ENCODE measurements at places on chromosomes 2 and 18. TPM values are rescaled to one million over a fixed set of nuclear protein-coding genes. Genes with fewer than 3 reads are reported as not detected.

DNA sequence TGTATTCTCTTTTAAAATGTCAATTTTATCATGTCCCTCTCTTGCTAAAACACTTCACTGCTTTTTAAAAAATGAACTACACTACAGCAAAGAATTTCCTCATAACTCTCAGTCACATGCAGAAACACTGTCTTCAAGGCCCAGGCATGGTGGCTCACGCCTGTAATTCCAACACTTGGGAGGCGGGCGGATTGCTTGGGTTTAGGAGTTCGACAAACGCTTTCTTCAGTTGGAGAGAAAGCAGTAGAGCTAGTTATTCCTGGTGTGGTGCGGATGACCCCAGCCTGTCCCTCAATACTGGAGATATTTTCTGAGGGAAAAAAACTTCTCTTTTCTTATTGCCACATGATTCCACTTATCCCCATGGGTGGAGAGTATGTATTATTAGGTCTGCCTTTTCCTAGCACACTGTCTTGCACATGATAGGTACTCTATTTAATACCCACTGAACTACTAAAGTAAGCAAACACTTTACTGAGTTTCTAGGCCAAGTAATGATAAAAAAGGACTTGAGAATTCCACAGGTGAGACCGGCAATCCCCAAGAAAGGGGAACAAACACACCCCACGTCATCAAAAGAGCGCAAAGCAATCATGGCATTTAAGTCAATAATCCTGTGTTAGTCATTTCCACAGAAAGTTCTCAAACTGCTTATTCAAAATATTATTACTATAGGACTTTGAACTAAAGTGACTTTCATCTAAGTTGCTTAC, 77.1 kb downstream of the SPIRE1 start:
- DNase-seq, result peak; percentile 17

GRCh38 chr18:79520478-79521390, 125.0 kb downstream of the NFATC1 start:
- DNase-seq, result no peak

The HOXD1 gene
- not detected for total RNA-seq

GRCh38 chr2:118112771-118113334, 24.6 kb downstream of the INSIG2 start:
- DNase-seq, result peak; percentile 99

DNA sequence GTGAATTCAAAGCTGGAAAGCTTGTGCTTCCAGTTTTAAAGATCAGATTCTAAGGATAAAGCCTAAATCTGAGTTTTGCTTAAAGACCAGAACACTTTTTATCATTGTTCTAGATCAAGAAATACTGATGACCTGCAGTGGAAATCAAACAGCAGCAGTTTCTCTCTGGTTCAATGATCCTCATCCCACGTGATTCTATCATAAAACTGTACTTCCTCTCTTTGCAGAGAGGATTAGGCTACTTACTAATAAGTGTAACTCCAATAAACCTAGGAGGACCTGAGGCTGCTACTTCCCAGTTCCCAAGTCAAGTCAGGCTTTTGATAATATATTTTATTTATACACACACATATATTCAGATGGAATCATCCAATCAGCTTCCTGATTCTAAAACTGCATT, 81.9 kb downstream of the TCF4 start:
- no peak for DNase-seq

The MLPH gene
- 14.7 TPM for total RNA-seq

The NEU2 gene
- total RNA-seq, result not detected

- no peak for DNase-seq
Measured at GRCh38 chr2:229340086-229340760, 69.1 kb upstream of the PID1 start.

DNA sequence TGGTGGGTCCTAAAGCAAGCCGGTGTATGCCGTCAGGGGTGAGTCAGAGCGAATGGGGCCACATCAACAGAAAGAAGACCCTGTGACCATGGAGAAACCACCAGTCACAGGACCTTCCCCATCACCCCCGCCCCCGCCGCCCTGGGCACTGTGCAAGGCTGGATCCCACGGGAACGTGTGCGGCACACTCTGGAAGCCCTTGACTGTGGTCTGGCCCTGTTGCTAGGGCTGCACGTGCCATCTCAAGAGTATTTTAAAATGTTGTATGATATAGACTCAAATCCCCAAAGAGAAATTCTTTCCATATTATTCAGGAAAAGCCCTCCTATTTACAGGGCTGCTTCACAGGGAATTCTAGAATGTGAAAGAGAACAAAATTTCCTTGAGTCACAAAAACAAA, 174.8 kb downstream of the BCL2 start:
- DNase-seq, result no peak

- DNase-seq, result no peak
Measured at GRCh38 chr2:84846741-84847142, 34.1 kb downstream of the TRABD2A start.

The LINC00305 gene
- total RNA-seq, result not detected

- DNase-seq, result no peak
Measured at GRCh38 chr2:132991471-132992045, 321.6 kb upstream of the LYPD1 start.

- no peak for DNase-seq
Measured at GRCh38 chr2:15010346-15010745, 377.8 kb downstream of the LRATD1 start.

GRCh38 chr2:160509016-160509415, 15.4 kb upstream of the RBMS1 start:
- DNase-seq, result no peak

DNA sequence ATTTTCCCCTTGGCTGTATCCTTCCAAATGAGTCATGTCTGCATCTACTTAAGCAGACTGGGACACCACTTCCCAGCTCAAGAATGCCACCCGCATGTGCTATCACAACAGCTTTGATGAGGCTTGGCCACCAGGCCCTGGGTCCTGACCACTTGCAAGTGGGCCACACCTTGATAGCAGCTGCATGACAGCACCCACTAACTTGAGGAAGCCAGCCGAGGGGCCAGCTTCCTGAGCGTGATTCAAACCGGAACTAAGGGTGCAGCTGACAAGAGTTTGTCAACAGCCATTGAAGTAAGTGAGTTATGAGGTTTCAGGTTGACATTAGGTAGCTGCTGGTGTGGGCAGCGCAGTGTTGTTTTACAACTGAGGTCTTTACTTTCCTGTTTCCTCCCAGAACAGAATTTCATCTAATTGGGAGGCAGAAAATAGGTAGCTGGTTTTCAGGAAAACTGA, 54.4 kb downstream of the EPHA4 start:
- DNase-seq, result peak; percentile 60

DNA sequence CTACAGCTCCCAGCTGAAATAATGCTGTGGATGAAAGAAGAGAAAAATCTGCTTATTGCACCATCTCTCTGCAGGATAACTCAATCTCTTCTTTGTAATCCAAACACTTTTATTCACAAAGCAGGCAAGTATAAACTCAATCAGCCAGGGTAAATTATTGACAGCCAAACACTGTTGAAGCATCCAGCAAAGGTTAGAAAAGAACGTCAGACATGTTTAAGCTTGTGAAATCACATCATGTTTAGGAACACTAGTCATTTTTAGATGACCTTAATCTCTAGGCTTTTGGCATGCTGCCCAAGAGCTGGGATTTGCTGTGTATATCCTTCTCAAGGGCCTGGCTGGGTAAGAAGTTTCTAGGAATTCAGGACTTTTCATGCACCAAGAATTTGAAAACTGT, 1148.1 kb upstream of the FANCL start:
- peak; percentile 98 for DNase-seq

DNA sequence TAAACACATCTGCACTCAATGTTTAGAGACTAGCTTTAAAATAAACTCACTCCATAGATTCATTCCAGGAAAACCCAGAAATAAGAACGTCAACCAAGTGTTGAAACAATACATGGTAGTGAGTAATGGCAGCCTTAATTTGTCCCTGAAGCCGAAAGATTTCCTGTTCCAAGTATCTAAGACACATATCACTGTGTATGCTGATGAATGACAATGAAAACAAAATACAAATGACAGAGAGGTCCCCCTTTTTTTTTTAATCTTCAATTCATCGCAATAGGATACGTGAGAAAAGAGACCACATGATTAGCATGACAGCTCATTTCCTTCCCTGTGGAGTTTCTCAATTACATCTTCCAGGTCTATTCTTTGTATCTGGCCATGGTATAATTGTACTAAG, 160.5 kb upstream of the STK17B start:
- DNase-seq, result no peak

DNA sequence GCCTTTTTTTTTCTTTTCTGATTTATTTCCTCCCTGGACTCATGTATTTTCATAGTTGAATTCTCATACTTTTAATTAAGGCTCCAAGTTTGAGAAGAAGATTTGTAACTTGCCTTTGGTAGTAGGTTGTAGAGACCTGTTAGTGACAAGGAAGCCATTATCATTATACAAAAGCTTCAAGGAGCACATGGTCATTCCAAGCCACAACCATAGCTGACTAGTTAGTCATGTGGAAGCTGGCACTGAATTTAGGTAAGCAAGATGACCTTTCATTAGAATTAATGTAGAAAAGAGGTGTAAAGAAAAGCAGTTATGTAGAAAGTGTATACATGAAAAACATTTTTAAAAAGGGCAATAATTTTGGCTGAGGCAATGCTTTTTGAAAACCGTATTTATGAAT, 89.7 kb downstream of the LRP1B start:
- DNase-seq, result peak; percentile 14

The M1AP gene
- 1.0 TPM for total RNA-seq

GRCh38 chr2:237624565-237624964, 2.8 kb upstream of the LRRFIP1 start:
- DNase-seq, result no peak

- no peak for DNase-seq
Measured at GRCh38 chr18:6414118-6414722, 491 bp downstream of the L3MBTL4 start.

- no peak for DNase-seq
Measured at GRCh38 chr2:20483194-20483895, 36.5 kb downstream of the RHOB start.

GRCh38 chr2:1502891-1503304, 89.6 kb downstream of the TPO start:
- no peak for DNase-seq

DNA sequence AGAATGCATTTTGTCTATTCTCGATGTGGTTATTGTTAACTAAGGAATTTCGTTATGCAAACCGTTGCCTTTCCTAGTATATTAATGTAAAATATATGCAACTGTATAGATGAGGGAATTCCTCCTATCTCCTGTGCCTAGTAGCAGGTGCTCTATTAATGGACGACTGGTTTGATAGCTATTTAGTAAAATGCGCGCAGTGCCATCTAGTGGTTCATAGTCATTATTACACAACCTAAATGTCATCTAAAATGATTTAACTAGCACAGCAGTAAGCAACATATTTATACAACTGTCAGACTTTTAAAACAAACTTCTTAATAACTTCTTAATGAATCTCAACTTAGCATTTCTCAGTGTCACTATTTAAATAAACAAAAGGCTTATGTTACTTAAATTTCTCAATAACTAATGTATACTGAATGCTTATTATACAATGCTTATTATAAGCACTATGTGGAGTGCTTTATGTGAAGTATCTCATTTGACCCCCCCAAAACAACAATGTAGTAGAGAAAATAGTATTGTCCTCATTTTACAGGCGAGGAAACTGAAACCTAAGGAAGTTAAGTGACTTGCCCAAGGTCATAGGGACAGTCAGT, 77.9 kb downstream of the DTNA start:
- DNase-seq, result peak; percentile 63

DNA sequence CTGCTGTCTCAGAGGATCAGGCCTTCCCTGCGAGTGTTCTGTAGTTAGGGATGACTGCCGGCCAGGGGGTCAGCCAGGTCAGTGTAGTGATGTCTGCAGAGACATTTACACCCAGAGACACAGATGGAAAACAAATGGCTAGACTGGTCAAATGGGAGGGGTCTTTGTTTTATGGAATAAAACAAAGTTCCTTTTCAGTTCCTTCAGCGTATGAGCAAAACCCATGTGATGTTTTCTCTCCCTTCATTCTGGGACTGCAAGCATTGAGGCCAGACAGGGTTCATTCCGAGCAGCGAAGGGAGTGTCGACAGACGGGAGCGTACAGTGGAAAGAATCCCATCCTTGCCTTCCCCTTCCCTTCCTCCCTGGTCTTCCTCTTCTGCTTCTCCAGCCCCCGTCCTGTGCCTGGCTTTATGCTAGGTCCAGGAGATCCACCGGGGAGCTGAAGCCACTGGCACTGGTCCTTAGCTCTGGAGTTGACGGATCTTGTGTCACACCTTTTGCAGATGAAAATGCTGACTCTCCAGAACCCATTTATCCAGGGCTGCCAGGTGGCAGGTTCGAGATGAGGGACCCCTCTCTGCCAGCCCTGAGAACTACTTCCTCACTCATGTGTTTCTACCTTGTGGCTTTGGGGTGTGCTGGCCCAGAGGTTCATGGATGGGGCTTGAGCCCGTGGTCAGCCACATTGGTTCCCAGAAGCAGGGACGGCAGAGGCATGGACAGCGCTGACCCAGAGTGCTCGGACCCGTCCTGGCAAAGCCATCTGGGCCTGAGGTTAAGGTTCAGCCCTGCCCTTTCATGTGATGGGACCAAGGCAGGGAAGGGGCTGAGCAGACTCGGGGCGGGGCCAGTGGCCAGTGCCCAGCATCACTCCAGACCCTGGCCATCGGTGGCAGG, 24.2 kb downstream of the ITGB1BP1 start:
- no peak for DNase-seq

The C2orf72 gene
- under 0.01 TPM for total RNA-seq

The LYPD6B gene
- 14.7 TPM for total RNA-seq

The PSME4 gene
- total RNA-seq, result 39.8 TPM

The RAMP1 gene
- total RNA-seq, result 2.1 TPM

All from bronchial epithelial cell (primary cell).